ENCODE measurements at places on chromosomes 3 and 15.

- DNase-seq = no peak
These were observed 683 bp upstream of the CPEB1 start for GRCh38 chr15:82647835-82648256.

- no peak for DNase-seq
These were observed 7.0 kb downstream of the EIF4A2 start for GRCh38 chr3:186790261-186790981.

DNA sequence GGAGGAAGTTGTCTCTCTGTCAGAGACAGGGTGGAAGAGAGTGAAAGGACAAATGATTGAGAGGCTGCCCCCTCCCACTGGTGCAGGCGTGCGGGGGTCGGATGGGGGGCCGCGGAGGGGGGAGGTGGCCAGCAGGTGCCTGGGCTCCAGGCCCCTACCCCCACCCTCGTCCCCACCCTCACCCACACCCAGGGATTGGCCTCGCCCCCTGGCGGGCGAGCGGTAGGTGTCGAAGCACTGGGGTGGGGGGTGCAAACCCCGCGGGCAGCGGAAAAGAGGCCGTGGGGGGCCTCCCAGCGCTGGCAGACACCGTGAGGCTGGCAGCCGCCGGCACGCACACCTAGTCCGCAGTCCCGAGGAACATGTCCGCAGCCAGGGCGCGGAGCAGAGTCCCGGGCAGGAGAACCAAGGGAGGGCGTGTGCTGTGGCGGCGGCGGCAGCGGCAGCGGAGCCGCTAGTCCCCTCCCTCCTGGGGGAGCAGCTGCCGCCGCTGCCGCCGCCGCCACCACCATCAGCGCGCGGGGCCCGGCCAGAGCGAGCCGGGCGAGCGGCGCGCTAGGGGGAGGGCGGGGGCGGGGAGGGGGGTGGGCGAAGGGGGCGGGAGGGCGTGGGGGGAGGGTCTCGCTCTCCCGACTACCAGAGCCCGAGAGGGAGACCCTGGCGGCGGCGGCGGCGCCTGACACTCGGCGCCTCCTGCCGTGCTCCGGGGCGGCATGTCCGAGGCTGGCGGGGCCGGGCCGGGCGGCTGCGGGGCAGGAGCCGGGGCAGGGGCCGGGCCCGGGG lies at the start of gene KAT2B:
TSS of gene KAT2B (plus strand) at position 682 of the 783 bp plus-strand sequence. CDS start at position 714, 32 bp downstream.
- no peak for DNase-seq

- DNase-seq = no peak
These were observed 58.3 kb downstream of the BOC start for GRCh38 chr3:113269661-113270060.

- DNase-seq = no peak
These were observed 13.9 kb downstream of the RASGRF1 start for GRCh38 chr15:79076661-79077060.

- no peak for DNase-seq
These were observed 97.3 kb upstream of the LRIG1 start for GRCh38 chr3:66598168-66598567.

GRCh38 chr3:116050311-116050915 lies 394.9 kb downstream of the LSAMP start:
- no peak for DNase-seq

DNA sequence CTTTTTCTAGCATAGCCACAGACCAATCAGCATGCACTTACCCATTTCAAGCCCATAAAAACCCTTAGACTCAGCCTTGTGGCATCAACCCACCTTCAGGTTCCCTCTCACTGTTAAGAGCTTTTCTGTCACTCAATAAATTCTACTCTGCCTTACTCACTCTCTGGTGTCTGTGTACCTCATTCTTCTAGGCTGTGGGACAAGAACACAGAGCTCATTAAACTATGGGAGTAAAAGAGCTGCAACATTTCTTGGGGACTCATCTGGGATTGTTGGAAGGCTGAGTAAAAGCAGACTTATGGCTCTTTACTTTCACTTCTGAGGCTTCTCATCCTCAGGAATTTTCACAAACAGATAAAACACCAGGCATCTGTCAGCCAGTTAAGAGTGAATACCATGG lies 879.3 kb downstream of the ROBO2 start:
- no peak for DNase-seq

DNA sequence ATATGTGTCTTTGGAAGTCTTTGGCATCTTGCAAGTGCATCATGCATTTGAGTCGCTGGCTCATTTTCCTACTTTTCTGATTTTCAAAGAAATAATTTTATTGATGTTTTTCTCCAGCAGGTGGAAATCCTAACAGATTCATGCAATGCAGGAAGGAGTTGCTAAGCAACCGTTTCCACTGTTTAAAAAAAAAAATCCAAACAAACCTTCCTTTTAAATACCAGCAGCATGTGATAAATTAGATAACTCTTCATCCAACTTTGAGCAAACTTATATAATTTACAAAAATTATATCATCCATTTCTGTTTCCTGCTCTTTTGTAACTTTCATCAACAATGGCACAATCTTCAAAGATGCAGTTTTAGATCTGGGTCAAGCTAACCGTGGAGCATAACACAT lies 364.1 kb downstream of the MFSD1 start:
- DNase-seq = no peak

DNA sequence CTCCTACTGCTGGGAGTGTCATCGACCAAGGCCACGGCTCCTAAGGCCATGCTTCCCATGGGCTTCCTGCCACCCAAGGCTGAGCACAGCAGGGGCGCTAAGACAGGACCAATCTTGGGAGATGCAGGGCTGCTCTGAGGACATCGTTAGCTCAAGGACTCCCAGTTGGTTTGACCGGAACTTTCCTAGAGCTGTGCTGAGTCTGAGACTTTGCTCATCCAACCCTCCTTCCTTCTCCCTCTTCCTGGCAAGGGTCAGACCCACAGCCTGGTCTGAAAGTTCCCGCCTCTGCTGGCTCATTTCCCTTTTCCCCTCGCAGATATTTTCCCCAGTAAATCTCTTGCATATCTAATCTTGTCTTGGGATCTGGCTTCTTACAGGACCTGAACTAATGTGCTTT lies 57.2 kb downstream of the EPHB3 start:
- DNase-seq = no peak
